ENCODE measurements at places on chromosomes 6 and 20.

DNA sequence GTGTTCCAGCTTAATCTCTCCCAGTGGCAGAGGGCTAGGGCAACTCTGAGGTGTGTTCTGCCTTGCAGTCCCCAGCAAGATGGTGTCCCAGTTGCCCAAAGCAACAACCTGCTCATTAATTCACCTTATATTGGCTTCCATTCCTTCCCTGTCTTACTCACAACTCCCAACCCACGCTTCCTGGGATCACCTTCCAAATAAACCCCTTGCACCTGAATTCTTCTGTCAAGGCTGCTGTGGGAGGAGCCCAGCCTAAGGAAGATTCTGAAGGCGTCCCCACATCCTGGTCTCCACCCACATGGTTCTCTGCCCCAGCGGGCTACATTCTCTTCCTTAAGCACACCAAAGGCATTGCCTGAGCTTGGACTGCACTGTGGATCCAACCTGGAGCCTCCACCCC is 116.6 kb upstream of the MAFB start:
- DNase-seq = no peak

GRCh38 chr6:81138236-81138635 is 614.2 kb downstream of the TENT5A start:
- DNase-seq = no peak

- DNase-seq = no peak
These were observed 655.0 kb downstream of the QKI start for GRCh38 chr6:164069350-164069990.

- DNase-seq = no peak
These were observed 13.4 kb downstream of the DCBLD1 start for GRCh38 chr6:117495869-117496268.

GRCh38 chr6:36650848-36651478 is 27.6 kb upstream of the CDKN1A start:
- no peak for DNase-seq

GRCh38 chr6:163335671-163336545 is 78.6 kb upstream of the QKI start:
- DNase-seq = no peak

GRCh38 chr20:46215913-46216707 is 92.2 kb downstream of the CDH22 start:
- DNase-seq = no peak

DNA sequence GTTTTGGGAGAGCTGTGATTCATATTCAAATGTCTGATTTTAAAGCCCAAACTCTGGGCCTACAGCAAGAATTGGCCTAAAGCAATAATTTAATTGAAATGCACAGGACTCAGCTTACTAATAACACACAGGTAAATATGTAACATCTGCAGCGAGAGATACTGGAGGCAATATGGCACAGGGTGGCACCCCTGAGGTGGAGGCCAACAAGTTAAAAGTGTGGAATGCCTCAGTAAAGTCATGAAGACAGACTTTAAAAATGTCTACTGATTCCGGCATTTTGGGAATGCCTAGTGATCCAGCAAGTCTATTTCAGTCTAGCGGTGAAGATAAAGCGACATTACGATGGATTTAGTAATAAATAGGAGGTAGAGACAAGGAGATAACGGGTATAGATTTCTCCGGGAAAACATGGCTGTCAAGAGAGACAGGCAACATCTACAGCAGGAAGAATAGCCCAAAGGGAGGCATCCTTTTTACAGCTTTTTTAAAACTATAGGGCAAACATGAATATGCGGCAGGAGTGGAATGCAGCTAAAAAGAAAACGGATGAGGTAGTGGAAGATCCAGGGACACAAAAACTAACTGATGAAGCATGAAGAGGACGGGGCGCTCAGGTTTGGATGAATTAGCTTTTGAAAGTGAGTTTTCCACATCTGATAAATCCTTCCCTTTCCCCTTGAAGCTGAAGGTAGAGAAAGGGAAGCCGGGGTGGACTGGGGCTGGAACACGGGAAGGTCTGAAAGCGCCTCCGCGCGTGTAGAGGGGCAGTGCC is 1.2 kb downstream of the NANP start:
- peak; percentile 1 for DNase-seq

DNA sequence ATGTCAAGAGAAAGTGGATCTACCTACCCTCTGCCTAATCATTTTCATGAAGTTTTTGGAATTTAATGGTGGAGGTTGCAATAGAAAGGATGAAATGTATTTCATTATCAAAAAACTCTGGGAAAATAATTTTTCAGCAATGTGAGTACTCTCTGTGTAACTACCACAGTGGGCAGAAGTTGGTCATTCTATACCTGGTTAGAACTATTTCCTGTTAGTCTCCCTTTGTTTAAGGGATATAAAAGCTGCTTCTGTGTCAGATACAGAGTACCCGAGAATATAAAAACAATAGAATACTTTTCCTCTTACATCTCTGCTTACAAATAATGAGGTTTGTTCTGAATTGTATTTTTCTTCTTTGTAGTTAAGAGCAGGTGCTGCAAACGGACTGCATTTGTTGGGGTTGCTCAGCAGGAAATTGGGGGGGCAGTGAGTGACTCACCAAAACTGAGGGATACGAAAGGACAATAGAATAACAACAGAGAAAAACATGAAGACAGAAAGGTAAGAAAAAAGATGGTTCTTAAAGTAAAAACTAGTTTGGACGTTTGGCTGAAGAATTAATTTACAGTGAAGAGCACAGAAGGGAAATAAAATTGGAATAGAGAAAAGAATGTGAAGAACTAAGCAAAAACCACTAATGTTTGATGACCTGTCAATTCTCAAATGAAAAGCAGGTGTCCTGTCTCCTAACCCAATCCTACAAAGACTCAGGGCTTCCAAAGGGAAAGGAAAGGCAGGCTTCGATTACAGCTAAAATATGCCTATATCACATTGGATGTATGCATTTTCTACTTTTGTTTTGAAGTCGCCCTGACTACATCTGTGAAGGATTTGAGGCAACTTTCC is 703.1 kb downstream of the RFPL4B start:
- peak; percentile 66 for DNase-seq

- DNase-seq = no peak
These were observed 9.6 kb downstream of the DLGAP4 start for GRCh38 chr20:36315545-36316351.

- no peak for DNase-seq
These were observed 34.2 kb downstream of the CLVS2 start for GRCh38 chr6:123030282-123030681.

GRCh38 chr20:28616354-28616753 is 2641.1 kb upstream of the DEFB115 start:
- DNase-seq = no peak

- no peak for DNase-seq
These were observed 57.9 kb downstream of the ISM1 start for GRCh38 chr20:13278812-13279570.

DNA sequence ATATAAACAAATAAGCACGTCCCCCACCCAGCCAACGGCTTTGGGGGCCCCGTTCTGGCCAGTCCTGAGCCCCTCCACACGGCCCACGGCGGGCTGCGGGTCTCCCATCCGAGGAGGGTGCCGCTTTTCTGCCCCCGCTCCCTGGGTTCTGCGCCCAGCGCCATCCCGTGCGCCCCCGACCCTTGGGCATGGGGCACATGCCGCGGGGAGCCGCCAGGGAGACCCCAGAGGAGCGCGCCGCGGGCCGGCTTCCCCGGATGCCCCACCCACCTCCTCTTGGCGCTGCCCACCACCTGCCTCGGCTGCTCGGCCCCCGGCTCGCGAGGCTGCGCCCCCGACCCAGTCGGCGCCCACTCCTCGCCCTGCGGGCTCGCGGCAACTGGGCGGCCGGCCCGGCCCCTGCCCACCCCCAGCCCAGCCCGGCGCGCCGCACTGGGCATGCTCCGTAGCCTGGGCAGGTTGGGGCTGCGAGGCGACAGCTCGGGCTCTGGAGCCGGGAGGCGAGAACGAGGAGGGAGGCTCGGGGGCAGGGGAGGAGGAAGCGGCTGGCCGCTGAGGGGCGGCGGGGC is 570 bp upstream of the PLCB4 start:
- DNase-seq = no peak

DNA sequence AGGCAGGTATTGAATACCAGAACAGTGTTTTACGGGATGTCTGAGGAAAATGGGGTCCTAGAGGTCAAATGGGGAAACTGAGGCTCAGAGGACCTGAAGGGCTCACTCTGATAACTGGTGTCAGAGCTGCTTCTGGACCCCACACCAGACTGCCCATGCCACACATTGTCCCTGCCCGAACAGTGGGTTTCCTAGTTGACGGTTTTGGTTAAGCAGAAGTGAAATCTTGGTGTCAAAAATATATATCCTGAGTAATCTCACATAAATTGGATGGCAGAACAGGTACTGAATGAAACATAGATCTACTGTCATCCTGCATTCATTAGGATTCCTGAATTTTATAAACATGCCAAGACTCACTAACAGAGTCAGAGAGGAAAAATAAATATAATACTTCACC is 16.3 kb downstream of the NOX3 start:
- DNase-seq = no peak

DNA sequence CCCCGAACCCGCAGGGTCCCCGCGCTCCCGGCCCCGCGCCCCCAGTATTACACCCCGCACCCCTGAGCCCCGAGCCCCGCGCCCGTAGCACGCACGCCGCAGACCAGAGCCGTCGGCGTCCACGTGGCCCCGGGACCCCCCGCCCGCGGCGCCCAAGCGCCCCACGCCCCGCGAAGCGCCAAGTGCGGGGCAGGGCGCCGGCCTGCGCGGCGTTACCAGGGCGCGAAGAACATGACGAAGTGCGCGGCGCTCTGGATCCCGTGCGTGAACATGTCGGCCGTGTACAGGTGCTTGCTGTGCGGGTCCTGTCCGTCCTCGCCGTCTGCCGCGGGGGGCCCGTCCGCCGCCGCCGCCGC is 312 bp downstream of the TXNDC5 start:
- DNase-seq = no peak

- no peak for DNase-seq
These were observed 70.4 kb upstream of the VGLL2 start for GRCh38 chr6:117194978-117195377.

DNA sequence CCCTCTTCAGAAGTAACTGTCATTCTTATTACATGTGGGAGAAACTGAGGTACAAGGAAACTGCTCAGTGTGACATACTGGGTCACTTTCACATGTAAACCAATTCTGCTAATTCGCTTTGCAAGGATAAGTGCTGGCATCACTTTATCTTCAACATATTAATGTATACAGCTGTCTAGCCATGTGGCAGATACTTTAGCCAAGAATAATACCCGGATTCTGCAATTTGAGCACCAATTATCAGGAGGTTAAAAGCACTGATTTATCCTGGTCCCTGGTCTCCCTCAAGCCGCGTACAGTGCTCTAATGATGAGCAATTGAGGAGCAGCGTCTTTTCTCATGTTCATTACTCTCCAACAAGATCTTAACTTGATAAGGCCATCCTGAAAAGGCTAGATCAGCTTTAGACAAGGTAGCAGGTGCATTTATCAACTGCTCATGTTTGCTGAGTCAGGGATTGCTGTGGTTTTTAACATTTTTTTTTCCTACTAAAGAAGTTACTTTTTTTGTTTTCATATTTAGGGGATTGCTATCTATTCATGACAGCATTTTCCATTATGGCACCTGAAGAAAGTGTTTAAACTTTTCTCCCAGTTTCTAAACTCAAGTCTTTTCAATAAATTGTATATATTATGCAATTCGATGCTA is 1066.3 kb upstream of the MAP3K7 start:
- DNase-seq = no peak

DNA sequence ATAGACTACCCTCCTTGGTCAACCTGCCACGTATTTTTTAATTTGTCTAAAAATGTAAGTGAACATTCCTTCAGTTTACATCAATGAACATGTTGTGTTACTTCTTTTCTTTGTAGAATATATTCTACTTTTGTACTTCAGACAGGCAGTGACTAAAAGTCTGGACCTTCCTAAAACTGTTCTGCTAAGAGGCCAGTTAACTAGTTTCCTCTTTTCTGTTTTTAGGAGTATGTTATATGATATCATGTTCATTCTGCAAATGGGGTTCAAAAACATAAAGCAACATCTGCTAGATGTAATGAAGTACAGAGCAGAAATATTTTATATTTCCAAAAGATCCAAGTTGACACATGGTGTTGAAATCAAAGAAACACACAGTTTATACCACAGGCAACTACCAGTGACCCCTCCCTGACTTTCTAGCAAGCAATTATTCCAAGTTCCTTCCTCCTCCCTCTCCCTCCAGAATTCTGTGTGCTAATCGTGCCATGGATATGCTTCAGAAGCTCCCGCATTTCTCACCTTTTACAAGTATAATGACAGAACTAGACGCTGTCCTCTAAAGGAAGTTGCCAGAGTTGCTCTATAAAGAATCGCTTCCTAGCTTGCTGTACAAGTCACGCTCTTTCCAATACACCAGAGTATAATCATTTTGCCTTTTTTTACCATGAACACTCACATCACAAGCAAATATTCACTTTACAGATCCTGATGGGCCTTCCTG is 64.7 kb downstream of the ARHGAP18 start:
- no peak for DNase-seq

DNA sequence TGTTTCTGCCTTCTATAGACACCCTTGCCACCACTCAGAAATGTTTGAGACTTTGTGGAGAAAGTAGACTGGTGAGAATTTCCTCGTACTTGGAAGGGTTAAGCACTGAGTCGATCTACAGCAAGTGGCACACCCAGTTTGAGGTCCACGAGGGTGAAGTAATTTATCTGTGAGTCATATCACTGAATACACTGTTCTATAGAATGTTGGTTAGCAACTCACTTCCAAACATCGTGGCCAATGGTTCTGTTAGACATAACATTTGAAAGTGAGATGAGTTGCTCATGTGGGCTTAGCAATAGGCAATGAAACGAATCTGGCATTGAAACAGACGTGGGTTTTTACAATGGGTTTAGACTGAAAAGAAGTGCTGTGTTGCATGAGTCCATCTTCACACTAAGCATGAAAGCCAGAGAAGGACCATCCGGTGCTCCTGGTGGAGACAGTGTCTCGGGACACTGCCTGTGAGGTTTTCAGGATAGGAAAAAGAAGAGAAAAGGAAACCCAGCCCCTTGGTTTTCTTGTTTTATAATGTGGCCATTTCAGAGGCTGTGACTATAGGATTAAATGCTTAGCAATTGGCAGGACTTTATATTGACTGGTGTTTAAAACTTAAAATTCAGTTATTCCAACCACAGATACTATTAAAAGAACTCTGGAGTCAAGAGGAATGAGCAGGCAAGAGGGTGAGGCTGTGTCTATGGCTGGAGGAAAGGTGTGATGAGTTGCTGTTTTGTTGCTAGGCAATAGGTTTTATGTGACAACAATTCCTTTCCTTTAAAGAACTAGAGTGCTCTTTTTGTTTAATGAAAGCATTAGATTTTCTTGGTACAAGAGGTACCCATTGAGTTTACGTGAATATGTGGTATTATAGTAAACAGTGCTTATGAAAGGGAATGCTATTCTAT is 31.0 kb upstream of the EZR start:
- DNase-seq = peak; percentile 13

GRCh38 chr6:34523441-34524206 is 32.5 kb downstream of the SPDEF start:
- no peak for DNase-seq

DNA sequence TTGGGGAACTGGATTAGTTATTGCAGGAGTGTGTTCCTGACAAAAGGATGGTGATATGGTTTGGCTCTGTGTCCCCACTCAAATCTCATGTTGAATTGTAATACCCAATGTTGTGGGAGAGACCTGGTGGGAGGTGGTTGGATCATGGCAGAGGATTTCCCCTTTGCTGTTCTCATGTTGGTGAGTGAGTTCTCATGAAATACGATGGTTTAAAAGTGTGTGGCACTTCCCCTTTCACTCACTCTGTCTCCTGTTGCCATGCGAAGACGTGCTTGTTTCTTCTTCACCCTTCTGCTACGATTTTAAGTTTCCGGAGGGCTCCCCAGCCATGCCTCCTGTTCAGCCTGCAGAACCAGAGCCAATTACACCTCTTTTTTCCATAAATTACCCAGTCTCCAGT is 16.2 kb upstream of the TREM1 start:
- DNase-seq = peak; percentile 12

GRCh38 chr6:54206510-54206909 is 95.3 kb downstream of the MLIP start:
- no peak for DNase-seq

All from bone marrow (tissue), 2 donors.